ENCODE measurements at places on chromosomes 12 and 14.

- peak; percentile 72 for DNase-seq
These were observed 45.6 kb downstream of the STAB2 start for GRCh38 chr12:103632554-103633216.

- DNase-seq = no peak
These were observed at the start of gene ZDHHC22 for GRCh38 chr14:77141214-77142004. Gene ZDHHC22 (minus strand): TSS chr14:77141791. CDS start chr14:77139738, 2,053 bp downstream.

DNA sequence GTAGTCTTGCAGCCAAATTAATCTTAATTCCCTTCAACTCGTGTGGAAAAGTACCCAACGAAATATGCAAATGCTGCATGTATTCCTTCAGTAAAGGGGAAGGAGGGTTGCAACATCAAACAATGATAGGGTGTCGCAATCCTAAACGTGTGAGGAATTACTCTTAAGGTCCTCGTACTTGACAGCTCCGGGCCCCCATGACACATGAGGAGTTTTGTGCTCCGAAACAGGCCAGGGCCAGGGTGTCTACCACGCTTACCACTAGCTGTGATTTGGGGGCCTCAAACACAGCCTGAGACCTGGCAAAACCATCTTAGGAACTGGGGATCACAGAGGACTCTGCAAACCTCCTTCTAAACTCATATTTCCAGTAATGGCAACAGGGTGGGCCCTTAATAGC, 20.4 kb downstream of the FOS start:
- DNase-seq = peak; percentile 37

DNA sequence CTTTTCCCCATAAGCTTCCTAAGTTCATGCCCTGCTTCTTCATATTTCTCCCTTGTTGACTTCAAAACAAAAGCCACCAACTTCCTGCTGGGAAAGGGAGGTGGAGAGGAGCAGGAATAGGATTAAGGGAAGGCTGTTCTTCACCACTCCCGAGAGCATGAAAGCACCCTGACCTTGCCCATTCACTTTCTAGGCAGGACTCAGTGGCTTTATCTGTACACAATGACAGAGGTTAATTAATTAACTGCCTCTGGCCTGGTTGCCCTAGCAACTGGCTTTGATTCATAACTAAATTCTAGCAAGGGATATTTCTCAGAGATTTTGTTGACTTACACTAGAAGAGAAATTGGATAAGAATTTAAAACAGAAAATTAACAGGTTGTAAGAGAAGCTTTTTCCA, 396.8 kb downstream of the RPS29 start:
- no peak for DNase-seq

DNA sequence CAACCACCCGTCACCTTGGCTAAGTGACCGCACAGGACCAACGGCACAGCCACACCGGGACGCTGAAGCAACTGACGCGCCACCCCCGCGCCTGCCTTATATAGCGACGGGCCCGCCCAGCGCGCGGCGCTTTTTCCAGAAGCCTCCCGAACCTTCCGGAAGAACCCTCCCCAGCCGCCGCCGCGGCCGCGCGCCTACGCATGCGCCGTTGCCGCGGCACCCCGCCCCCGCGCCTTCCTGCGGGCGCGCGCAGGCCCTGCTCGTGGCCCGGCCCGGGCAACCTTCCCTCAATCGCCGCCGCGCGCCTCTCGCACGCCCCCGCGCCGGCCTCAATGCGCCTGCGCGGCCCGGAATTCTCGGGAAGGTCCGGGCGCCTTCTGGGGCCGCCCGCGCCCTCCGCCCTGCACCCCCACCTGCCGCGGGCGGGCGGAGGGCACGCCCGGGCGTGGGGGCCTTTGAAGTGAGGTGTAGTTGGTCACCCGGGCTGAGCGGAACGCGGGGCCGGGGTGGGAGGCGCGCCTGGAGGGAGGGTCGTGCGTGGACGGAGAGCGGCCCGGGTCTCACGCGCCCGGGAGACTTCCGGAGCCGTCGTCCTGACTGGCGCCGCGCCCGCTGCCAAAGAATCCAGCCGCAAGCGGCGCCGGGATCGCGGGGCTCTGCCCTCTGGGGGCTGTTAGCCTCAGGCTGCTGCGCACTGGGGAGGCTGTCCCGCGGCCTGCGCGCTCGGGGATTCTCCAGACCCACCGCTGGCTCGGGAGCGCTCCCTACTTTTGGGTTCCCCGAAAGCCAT, at the start of gene HSP90AA1:
Gene HSP90AA1, minus strand, starts transcription at position 73 of the 790 bp plus-strand sequence. CDS start 666 bp downstream, outside the sequence.
- DNase-seq = peak; percentile 94

DNA sequence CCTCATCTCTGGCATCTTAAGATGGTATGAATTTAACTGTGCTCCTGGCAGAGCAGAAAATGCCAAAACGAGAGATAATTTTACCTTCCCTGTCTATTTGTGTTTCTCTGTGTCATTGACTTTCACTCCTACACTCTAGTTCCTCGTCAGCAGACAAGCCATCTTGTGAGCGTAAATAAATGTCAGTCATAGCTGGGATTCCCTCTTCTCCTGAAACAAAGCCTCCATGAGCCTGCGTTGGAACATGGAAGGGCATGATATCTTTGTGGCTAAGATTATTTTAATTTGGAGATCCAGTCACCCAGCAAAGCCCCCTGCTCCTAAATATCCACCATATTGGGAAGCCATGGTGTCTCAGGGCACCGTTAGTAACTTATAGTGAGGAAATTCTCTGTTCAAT, 37.8 kb upstream of the TUNAR start:
- DNase-seq = no peak

DNA sequence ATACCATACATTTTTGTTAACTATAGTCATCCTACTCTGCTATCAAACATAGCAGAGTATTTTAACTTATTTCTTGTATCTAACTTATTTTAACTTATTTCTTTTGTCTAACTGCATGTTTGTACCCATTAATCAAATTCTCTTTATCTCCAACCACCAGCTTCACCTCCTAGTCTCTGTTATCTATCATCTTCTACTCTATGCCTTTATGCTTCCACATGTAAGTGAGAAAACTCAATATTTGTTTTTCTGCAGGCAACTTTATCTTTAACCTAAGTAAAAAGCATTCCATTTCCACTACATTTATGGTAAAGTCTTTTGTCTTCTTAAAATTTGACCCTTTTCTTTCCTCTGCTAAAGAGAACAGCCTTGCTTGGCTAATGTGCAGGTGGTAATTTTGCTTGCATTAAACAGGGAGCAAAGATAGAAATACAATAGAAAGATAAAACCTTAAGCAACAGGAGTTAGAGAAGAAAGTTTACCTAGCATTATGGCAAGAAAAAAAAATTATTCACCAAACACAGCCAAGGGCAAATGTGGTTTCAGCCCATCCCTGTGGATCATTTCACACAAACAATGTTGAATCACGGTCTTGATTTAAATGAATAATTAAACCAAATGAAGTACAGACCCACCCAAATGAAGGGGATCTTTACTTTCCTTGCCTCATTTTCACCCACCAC, 110.9 kb upstream of the TSPAN8 start:
- DNase-seq = no peak

DNA sequence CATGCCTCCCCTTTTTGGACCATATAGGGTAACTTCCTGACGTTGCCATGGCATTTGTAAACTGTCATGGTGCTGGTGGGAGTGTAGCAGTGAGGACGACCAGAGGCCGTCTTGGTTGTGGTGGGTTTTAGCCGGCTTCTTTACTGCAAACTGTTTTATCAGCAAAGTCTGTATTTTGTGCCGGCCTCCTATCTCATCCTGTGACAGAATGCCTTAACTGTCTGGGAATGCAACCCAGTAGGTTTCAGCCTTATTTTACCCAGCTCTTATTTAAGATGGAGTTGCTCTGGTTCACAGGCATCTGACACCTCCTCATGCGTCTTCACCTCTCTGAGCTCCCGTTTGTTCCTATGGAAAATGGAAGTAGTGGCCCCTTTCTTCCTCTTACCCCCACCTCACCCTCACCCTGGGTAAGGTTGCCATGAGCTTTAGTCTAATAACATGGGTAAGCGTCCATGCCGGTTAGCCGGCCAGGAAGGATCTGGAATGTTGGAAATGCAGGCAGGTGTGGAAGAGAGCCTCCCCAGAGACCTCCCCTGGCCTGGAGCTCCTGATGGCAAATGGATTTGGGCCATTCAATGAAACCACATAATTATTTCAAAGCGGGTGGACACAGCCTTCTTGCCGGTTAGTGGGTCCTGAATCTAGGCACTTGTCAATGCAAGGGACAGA, 18.6 kb downstream of the HHIPL1 start:
- no peak for DNase-seq

DNA sequence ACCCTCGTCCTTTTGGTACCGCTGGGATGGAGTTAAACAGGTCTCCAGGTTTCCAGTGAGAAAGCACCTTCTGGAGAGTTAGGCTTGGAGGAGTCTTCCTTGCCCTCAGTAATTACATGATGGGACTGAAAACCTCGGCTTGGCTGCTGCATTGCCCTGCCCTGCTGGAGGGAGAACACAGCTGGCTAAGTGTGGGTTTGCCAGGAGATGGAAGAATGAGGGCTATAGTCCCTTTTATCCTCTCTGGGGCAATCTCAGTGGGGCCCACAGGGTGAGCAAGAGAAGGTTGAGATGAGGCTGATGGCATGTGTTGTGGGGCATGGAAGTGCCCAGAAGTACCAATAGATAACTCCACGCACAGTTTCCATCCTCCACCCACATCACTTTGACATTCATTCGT, 23.2 kb upstream of the MEG3 start:
- DNase-seq = no peak

DNA sequence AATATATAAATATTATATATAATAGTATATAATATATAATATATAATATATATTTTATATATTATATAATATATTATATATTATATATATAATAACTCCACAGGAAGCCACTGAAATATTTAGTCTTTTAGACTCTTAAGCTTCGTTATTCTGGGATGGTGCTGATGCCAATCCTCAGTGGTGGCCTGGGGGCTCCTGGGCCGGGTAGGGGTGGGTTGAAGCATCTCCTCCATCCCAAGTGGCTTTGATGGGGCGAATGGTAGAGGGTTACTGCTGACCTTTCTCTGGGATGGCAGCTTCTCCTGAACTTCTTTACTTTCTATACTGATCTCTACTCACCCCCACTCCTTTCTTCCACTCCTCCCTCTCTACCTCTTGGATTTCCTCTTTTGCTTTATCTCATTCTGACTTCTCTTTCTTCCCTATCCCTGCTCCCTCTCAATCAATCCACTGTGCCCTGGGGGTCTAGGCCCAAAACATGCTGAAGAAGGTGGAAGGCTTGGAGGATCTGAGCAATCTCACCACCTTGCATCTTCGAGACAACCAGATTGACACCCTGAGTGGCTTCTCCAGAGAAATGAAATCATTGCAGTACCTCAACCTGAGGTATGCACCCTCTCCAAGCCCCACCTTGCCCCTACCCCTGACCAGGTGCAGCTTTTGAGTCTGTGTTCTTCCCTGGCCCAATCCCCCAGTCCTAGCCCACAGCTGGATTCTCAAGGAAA, 4.8 kb upstream of the ENO2 start:
- DNase-seq = no peak

- DNase-seq = no peak
These were observed 57.5 kb downstream of the KIF26A start for GRCh38 chr14:104195878-104196277.

All from transverse colon (tissue), 4 donors.